ENCODE measurements at places on chromosomes 12 and 14.

DNA sequence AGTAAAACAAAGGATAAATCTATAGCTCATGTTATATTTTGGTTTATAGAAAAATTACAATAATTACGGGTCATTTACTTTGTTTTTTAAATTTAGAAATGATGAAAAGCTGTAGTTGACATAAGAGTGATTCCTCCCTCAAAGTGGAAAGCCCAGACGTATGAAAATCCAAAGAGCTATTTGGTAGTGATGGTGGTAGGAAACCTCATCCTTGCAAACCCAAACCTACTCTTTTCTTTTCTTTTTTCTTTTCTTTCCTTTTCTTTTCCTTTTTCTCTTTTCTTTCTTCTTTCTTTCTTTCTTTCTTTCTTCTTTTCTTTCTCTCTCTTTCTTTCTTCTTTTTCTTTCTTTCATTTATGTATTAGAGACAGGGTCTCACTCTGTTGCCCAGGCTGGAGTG, 190.3 kb upstream of the RASSF8 start:
- no peak for DNase-seq

DNA sequence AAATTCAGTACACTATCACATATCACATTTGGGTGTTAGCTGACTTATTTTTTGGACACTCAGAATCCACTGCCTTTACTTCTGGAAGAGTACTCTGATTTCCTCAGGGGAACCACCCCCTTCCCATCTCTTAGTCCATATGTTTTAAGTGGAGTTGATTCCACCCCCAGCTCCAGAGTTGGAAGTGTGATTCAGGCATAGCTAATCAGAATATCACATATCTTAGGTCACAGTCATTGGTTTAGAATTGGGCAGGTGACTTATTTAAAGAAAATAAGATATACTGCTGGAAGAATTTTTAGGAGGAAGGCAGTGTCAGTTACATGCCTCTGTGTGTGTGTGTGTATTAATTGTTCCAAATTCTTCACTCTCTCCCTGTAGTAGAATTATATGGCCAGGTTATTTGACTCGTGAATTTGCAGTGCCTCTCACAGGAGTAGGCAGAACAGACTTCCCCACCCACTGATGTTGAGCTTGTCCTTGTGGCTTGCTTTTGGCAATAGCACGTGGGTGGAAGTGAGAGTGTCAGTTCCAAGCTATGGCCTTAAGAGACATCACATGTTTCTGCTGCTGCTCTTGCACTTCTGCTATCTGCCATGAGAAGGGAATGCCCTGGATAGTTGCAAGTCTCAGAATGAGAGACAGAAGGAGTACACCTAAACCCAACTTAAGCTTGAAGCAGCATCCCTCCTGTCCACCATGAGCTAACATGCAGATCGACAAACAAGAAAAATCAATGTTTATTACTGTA, 6.4 kb upstream of the GAS2L3 start:
- DNase-seq, result no peak

GRCh38 chr12:123559468-123559867, 24.9 kb upstream of the TMED2 start:
- peak; percentile 25 for DNase-seq

- DNase-seq, result no peak
Observed at GRCh38 chr14:29637411-29637810, 290.2 kb downstream of the PRKD1 start.

DNA sequence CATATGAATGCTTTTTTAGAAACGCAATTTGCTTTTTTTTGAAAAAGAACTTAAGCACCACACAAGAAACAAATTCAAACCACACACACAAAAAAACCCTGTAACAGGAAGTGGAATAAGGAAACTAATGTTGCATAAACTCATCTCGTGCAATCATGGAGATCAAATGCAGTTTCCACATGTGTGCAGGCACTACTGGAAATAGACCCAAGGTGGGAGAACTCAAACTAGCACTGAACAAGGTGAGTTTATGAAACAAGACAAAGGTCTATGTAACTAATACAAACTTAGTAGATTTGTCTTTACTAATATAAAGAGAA, 17.5 kb downstream of the NIN start:
- peak; percentile 80 for DNase-seq

- no peak for DNase-seq
Observed at GRCh38 chr12:12236896-12237295, 29.9 kb downstream of the LRP6 start.

GRCh38 chr12:48001505-48002413, 2.5 kb downstream of the COL2A1 start:
- peak; percentile 18 for DNase-seq

- no peak for DNase-seq
Observed at GRCh38 chr12:65823513-65824375, 539 bp upstream of the HMGA2 start.

DNA sequence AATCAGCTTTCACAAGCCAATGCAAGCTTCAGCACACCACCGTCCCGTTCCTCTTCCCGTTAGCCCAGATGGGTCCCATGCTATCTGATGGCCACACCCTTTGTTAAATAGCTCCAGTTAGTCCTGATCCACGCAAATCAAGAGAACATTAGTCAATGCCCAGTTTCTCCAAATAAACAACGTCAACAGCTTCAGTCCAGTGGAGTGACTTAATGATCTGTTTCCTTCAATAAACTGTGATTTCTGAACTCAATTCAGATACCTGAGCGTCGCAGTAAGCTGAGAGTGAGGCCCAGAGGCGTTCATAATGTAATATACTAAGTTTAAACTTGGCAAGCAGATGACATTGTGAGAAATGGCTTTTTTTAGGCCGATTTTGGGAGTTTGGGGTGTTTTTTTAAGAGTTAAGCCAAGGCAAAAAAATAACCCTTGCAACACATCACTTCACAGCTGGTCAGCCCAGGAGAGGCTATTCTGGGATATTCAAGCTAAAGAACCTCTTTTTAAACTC, 112.3 kb downstream of the ZFP36L1 start:
- no peak for DNase-seq

GRCh38 chr12:102735104-102735503, 181.9 kb downstream of the PAH start:
- no peak for DNase-seq

GRCh38 chr12:71385155-71385554, 54.4 kb upstream of the LGR5 start:
- DNase-seq, result peak; percentile 5

GRCh38 chr14:75561013-75561432, 17.4 kb upstream of the FLVCR2 start:
- DNase-seq, result peak; percentile 48

- no peak for DNase-seq
Observed at GRCh38 chr12:75374971-75375370, 15.9 kb upstream of the GLIPR1L2 start.

DNA sequence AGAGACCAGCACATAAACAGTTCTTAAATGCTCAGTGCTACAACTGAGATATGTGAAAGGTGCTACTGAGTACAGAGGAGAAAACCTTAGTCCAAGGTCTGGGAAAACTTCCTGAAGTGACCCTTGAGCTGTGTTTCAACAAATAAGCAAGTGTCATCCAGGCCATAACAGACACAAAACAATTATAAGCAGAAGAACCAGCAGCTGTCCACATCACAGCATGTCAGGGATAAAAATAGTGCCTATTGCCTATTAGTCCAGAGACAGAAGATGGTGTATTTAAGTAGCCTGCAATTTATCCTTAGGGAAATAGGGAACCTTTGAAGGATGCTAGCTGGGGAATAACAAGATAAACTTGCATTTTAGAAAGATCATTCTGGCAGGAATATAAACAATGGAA, 237.8 kb downstream of the SPTSSA start:
- DNase-seq, result no peak

DNA sequence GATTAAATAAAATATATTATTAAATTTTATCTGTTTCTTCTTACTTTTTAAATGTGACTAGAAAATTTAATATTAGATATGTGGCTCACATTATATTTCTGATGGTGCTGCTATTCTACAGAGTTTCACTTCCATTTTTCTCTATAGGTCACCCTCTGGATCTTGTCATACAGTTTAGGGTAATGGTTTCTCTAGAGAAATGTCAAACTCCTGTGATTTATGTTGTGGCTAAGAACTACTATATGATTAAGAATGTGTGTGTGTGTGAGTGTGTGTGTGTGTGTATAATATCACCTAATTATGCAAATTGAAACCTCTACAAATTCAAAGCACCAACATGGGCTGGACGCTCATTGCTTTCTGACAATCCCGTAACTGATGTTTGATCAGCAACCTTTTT, 325.9 kb downstream of the ADAMTS20 start:
- DNase-seq, result no peak

- no peak for DNase-seq
Observed at GRCh38 chr12:51941011-51941581, 10.4 kb upstream of the ACVR1B start.

Data from Kasumi-1 (cell line).